ENCODE measurements at places on chromosomes 16 and 17.

- DNase-seq = no peak
Measured at GRCh38 chr16:2828521-2828840, 1.6 kb upstream of the ZG16B start.

GRCh38 chr16:4675864-4676786 is 17.2 kb upstream of the NUDT16L1 start:
- no peak for DNase-seq

DNA sequence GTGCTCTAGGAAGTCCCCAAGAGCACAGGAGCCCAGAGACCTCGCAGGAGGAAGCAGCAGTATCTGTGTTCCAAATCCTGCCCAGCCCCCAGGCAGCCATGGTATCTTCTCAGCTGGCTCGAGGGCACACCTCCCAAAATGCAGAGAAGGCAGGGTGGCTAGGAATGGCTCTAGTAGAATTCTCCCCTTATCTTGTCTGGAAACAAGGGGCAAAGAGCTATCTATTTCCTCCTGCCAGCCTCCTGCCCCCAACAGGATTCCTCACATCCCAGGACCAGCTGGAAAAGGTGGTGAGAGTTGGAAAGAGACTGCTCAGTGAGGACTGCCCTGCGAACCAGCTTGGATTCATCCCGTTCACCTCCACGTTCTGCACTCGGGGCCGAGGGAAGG is 8.6 kb upstream of the TSPOAP1 start:
- DNase-seq = no peak

- DNase-seq = no peak
Measured at GRCh38 chr16:30746638-30747175, 1.5 kb upstream of the PHKG2 start.

DNA sequence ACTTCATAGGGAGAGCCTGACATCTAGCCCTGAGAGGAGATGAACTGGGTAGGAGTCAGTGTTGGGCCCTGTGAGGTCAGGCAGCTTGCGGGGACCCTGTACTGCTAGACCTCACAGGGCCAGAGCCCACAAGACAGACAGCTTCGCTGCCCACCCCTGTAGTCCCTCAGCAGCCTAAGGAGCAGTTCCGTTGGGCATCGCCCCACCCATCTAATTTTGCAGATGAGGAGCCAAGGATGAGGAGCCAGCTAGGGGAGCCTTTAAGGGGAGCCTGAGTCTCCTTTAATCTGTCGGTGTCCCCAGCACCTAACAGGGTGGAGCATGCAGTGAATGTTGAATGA is 755 bp upstream of the TUFM start:
- DNase-seq = no peak

DNA sequence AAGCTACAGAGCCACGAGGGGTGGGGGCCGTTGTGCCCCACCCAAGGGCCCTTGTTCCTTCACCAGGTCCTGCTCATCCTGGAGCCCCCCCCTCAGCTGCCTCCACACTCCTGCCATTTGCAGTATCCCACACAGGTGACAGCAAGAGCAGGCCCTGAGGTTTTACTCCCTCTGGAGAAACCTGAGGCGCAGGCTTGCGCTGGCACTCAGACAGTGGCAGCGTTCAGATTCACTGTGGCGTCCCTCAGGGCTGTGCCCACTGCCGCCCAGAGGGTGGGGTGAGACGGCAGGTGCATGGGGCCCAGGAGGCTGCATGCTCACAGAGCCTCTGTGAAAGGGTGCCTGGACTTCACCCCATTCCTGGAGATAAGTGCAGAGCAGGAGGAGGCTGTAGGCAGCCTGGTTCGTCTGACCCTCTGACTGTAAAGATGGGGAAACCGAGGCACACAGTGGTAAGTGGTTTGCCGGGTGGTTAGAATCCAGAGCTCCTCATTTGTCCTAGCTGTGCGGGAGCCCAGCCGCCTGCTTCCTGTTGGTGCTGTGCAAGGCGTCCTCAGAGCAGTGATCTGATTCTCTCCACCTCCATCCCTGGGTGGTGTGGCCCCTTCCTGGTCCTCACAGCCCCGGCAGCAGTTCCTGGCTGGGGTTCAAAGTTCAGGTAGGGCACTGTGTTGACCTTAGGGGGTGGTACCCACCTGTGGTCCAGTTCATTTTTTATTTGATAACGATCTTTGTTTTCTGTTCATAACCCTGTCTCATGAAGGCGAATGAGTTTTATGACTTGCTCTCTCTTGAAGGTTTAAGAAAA is 1.6 kb downstream of the SPIRE2 start:
- no peak for DNase-seq

- DNase-seq = peak; percentile 84
Measured at GRCh38 chr17:28925912-28926365, 23.1 kb upstream of the DHRS13 start.

- DNase-seq = no peak
Measured at GRCh38 chr16:17321824-17322223, 148.9 kb downstream of the XYLT1 start.

DNA sequence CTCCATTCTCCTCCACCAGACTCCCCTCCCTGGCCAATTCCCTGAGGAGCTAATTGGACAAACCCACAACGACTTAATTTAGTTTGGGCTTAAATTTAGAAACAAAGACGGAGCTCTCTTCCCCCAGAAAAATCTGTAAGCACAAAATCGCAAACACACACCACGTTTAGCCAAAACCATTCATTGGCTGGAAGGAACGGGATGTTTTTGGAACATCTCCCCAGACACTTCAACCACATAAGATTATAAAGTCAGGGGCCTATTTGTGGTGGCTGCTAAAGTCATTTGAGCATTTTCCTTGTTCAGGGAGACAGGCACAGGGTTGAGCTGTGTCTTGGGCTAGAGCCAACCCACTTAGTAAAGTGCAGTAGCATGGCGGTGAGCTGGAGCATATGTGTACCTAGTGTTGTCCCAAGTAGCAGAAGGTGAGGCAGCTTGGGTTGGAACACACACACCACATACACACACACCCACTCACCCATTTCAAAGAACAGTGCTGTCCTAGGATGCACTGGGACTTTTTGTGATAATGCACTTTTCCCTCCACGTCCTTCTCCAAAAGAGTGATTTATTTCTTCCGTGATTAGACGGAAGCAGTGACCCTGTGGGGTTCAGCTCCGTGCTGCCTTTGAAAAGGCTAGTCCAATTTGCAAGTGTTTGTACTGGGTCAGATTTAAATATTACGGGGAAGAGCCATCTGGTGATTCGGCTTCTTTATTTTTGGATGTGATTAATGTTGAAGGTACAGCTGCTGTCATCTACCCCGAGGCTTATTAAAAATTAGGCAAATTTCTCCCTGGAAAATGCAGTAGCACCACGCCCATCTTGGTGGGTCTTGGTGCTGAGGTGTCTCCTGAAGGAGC is 32.2 kb downstream of the ELAC2 start:
- DNase-seq = peak; percentile 9

GRCh38 chr17:62085511-62086408 is 20.7 kb upstream of the MED13 start:
- peak; percentile 73 for DNase-seq

- DNase-seq = peak; percentile 58
Measured at GRCh38 chr16:74760007-74760767, 14.4 kb downstream of the FA2H start.

GRCh38 chr17:50139950-50140885 is 10.3 kb upstream of the SAMD14 start:
- DNase-seq = peak; percentile 86

DNA sequence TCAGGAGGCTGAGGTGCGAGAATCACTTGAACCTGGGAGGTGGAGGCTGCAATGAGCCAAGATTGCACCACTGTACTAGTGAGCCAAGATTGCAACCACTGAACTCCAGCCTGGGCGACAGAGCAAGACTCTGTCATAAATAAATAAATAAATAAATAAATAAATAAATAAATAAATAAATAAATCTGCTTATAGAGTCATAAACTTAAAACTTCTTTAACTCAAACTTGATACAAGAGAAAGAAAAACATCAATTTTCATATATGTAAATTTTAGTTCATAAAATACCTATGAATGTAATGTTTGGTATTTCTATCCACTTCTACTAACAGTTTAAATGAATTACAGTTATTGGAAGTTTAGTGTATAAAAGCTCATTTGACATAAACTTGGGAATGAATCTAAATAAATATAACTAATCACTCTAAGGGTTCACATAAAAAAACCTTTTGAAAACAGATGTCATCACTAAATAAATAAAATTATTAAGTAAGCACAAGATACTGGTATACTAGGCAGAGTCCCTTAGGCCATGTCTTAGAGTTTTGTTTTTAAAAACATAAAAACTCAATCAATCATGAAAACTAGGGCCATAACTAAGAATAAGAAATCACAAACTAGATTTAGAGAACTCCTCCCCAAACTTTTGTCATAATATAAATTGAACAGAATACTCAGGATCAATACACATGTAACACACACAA is 54.1 kb downstream of the SMURF2 start:
- no peak for DNase-seq

DNA sequence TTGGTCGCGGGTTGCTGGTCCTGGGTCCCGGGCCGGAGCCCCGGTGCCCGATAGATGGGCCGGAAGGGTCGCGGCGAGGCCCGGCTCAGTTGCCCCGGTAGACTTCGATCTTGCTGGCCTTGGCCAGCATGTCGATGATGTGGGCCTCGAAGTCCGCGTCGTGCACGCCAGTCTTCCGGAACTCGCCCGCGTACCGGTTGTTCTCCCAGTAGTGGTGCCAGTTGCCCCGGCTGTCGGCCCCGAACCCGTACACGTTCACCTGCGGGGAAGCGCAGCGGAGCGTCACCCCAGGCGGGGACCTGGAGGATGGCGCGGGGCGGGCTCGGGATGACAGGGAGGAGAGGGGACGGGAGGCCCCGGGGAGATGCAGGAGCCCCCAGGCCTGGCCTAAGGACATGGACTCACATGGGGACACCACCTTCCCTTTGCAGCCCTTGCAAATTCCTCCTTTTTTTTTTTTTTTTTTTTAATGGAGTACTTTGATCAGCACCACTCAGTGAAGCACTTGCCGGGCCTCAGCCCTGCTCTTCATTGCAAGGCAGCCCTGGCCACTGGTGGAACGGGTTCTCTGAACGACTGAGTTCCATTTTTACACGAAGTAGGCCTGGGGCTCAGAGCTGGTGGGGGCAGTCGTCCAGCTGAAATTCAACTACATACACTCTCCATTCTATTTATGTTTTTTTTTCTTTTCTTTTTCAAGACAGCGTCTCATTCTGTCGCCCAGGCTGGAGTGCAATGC is 35.1 kb downstream of the DDX19A start:
- no peak for DNase-seq

DNA sequence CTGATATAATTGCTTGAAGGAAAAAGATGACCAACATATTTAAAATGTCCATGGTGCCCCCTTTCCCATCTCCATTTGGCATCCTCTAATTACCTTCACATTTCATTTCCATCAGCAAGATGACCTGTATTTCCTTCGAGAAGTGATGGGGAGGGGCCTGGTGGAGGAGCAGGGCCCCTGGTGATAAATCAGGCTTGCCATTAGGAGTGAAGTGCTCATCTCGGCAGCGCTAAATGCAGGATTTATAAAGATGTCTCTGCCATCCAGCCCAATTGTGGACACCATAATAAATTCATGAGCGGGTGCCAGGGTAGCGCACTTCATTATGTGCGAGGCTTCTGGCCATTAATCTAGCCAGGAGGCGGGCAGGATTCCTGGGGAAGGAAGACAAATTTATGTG is 101.5 kb upstream of the IRX6 start:
- DNase-seq = no peak

DNA sequence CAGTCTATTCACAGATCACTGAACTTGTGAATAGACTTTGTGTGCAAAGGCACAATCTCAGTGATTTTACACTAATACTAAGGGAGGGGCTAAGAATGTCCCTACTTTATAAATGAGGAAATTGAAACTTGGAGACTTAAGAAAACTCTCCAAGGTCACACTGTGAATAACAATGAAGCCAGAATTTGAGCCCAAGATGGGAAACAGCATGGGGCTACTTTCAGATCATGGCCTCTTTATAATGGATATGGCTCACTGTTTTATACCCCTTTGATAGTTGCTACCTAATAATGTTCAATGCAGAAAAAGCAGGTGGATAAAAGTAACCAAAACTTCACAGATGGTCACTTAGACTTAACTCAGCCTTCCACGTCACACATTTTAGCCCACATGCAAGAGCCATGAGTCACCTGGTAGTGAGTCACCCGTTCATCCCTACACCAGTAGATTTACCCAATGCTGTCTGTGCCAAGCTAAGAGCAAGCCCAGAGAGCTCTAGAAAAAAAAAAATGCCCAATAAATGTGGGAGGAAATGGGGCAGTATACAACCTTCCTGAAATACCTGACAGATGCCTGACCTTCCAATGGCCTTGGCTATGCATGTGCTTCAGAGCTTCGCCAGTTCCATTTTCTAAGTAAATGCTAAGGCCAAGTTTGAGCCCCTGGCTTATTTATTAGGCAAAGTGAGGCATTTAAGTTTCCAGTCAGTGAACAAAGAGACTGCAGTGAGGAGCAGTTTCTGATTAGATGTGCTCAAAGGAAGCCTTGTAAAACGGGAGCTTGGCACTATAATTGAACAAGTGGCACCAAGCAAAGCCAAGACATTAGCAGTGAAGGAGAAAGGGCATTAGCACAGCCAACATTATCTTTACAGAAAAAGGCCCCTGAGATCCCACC is 219.7 kb downstream of the TMEM114 start:
- DNase-seq = no peak

DNA sequence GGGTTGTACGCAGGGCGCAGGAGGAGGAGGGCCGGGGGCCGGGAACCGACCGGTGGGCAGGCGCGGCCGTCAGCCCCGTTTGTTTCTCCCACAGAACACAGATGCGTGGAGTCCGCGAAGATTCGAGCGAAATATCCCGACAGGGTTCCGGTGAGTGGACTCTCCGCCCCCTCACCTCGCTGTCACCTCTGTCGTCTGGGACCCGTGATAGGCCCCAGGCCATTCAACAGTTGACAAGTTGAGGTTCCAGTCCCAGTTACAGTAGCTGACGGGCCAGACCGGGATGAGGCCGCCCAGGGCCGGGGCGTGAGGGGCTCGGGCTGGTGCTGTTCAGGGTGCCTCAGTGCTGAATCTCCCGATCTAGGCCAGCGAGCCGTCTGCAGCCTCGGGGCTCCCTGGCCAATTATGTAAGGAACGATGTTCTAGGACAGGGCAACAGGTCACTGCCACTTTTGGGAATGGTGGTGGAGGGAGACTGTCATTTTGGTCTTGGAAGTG is 628 bp downstream of the GABARAPL2 start:
- no peak for DNase-seq

All from foreskin fibroblast (primary cell).